ENCODE measurements at places on chromosomes 5 and 9.

DNA sequence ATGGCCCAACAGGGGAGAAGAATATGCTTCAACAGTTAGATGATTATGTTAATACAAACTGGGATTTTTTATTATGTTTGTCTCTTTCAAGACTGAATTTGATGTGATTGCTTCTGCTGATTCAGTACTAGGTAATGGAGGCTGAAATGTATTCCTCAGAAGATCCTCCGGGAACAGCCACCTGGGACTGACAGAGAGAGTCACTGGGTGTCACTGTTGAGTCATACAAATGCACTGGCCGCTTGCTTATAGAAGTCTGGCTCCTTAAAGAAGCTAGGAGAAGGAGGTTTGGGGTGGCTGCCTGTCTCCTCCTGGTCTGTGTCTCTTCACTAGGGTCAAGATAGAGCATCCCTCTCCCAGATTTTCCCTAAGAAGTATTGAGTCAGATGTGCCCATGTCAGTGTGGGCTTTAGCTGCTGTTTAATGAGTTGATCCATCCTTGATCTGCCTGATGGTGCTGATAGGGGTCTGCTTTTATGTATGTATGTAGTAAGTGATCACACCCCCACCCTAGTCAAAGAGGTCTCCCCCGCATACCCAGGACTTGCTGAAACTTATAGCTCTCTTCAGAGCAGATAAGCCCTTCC lies 773.4 kb downstream of the BRINP1 start:
- DNase-seq = no peak

GRCh38 chr9:133496861-133497842 lies 18.3 kb upstream of the SLC2A6 start:
- no peak for DNase-seq

GRCh38 chr9:104118916-104119315 lies 24.8 kb downstream of the SMC2 start:
- DNase-seq = no peak

GRCh38 chr9:14883310-14883944 lies 26.8 kb downstream of the FREM1 start:
- DNase-seq = no peak

DNA sequence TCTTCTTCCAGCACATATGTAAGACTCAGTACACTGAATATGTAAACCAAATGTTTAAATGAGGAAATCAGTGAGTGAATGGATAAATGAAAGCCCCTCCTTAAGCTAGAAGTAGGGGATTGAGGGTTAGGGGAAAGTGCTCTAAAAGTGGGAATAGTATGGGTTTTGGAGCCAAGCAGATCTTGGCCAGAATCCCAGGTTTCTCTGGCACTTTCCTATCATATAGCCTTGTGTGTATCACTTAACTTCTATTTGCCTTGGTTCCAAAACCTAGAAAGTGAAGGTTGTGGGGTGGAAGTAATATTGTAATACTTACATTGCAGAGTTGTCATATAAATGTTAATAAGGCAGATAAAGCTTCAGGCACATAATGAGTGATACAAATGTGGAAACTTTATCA lies 45.0 kb upstream of the SV2C start:
- no peak for DNase-seq

GRCh38 chr5:80248378-80248777 lies 7.5 kb downstream of the SERINC5 start:
- DNase-seq = no peak
